ENCODE measurements at places on chromosomes 16 and 17. TPM values are rescaled to one million over a fixed set of nuclear protein-coding genes. Genes with fewer than 3 reads are reported as not detected.

Gene GINS2
- polyA plus RNA-seq, result 10.2 TPM

Gene ZFPM1
- polyA plus RNA-seq, result 27.2 TPM

Gene FOXL1
- polyA plus RNA-seq, result 5.1 TPM

Gene KRTAP3-1
- not detected for polyA plus RNA-seq

DNA sequence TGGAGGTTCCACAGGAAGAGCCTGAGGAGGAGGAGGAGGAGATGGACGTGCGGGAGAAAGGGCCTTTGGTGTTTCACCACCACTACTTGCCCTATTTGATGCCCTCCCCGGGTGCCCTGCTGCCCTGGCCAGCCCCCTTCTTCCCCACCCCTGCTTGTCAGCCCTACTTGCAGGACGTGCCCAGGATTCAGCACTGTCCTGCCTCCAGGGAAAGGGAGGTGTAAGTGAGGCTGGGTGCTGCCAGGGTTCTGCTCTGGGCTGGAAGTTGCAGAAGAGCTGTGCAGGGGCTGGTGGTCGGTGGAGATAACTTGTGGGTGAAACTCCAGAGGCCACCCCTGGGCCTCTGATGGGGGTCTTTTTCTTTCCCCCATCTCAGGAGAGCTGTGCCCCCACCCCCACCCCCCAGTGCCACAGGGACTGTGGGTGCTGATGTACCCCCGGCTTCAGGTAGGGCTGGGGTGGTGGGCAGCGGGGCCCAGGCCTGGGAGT, 3.0 kb downstream of the PRR29 start:
- no peak for DNase-seq

- DNase-seq, result no peak
Observed at GRCh38 chr16:88631384-88631783, 7.0 kb upstream of the IL17C start.

GRCh38 chr17:57724026-57724728, 20.9 kb downstream of the CCDC182 start:
- no peak for DNase-seq

GRCh38 chr16:89506113-89506504, 2.1 kb upstream of the SPG7 start:
- DNase-seq, result peak; percentile 32

GRCh38 chr17:55062921-55063320, 94.4 kb downstream of the STXBP4 start:
- no peak for DNase-seq

DNA sequence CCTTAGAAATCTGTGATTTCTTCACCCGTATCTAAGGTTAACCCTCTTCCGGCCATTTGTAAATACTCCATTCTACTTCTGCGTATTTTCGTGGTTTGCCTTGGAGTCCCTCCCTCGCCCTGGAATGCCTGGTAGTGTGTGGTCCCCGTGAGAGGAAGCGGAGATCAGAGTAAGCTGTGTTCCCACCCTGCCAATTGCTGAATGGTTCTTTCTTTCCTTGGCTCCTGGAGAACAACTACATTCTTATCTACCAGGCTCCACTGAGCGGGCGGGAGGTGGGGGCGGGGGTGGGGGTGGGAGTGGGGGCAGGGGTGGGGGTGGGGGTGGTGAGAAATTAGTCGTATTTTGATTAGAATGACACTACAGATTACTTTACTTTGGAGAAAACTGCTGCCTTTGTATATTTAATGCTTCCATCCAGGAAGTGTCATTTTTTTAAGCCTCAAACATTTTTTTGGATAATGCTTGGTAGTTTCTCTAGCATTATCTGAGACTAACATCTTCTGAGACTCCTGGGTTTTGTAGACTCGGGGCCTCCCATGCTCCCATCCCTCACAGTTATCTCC, 20.9 kb upstream of the FASN start:
- DNase-seq, result peak; percentile 45

DNA sequence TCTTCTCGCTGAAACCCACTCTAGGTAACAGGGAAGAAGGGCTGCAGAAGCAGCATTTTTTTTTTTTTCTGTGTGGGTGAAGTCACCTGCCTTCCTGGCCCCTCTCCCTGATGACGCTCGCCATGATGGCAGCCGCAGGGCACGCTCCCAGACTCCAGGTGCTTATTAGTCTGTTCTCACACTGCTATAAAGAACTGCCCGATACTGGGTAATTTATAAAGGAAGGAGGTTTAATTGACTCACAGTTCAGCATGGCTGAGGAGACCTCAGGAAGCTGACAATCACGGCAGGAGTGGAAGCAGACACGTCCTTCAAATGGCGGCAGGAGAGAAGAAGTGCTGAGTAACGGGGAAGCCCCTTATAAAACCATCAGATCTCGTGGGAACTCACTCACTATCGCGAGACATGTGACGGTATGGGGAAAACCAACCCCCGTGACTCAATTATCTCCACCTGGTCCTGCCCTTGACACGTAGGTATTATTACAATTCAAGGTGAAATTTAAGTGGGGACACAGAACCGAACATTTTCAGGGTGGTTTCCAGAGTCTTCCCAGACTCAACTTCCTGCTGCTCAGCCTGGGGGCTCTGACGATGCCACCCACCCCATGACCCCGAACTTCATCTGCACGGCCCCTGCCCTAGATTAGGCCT, 34.9 kb upstream of the NLRP1 start:
- no peak for DNase-seq

DNA sequence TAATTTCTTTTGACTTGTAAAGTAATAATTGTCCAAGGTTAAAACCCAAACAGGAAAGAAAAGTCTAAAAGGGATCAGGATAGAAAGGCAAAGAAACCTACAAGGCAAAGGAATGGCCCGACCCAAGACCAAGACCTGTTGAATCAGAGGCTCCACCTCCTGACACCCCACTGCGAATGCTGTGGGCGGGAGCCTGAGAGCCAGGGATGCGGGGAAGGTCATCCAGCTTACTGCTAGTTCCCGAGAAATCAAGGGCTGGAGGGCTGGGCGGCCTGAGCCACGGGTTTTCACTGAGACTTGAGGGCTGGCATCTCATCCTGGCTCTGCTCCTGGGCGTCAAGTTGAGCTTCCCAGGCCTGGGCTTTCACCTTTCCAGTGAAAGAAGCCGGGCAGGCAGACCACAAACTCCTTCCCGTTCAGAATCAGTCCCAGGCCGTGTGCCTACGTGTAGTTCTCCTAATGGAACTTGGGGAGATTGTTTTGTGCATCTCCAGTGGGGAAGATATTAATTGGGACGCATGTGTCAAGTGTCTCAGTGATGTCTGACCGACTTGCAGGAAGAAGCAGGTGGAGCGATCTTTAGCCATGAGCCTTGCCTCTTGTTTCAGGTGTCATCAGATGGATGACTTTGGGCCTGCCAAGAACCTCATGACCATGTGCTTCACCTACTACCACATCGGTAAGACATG, 36.9 kb downstream of the CIBAR2 start:
- DNase-seq, result no peak

GRCh38 chr17:6641247-6641863, 495 bp downstream of the TXNDC17 start:
- DNase-seq, result peak; percentile 86
